ENCODE measurements at places on chromosomes 13 and 19.

- no peak for DNase-seq
These were observed 31.9 kb upstream of the USPL1 start for GRCh38 chr13:30585748-30586262.

- DNase-seq = no peak
These were observed 2280.4 kb upstream of the PCDH20 start for GRCh38 chr13:63696055-63696454.

- DNase-seq = peak; percentile 31
These were observed 76.9 kb downstream of the TNFSF13B start for GRCh38 chr13:108346376-108346775.

- no peak for DNase-seq
These were observed at the start of gene CYSLTR2 for GRCh38 chr13:48653472-48653939. TSS of gene CYSLTR2 (plus strand) at chr13:48653929. CDS start at chr13:48706818, 52,889 bp downstream.

DNA sequence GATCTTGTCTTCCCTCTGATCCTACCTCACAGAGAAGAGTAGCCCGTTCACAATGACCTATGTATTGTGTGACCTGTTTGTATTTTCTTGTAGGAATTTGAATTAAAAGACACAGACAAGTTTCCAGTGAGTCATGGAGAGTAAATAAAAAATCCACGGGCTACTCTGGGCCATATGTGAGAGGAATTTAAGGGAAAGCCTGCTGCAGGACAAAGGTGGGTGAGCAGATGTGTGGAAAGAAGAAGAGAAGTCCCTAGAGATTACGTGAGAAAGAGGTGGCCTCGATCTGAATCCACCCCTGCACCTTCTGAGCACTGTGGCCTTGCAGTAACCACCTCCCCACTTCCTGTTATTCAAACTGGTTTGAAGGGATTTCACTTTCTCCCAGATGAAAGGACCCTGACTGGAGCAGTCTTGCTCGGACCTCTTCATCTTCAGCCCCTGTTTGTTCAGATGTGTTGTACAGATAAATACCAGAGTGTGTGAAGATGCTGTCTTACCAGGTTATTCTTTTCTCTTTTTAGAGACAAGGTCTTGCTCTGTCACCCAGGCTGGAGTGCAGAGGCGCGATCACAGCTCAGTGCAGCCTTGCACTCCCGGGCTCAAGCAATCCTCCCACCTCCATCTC, 205.4 kb downstream of the PDS5B start:
- DNase-seq = no peak

DNA sequence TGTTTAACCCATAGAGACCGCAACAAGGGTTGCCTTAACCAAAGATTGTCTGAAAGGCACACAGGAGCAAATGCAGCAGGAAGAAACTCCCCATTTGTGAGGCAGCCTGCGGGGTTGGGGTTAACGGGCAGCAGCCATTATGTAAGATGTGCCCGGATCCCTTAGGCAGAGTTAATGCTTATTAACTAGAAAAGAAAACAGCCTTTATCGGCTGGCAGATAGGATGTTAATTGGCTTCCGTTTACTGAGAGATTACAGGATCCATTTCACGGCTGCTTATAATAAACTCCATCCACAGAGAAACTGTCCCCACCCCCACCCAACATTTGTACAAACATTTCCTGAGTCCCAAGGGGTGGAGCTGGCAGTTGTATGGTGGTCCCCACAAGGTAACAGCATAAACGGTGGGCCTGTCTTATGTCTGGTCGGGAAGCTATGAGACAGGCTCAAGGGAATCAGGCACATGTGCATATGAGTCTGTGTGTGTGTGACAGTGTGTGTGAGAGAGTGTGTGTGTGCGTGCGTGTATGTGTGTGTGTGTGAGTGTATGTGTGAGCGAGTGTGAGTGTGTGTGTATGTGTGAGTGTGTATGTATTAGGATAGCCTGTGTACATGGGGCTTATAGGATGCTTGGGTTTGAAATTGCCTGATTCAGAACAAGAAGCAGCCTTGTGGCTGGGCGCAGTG, 10.5 kb downstream of the SLC25A42 start:
- DNase-seq = no peak

DNA sequence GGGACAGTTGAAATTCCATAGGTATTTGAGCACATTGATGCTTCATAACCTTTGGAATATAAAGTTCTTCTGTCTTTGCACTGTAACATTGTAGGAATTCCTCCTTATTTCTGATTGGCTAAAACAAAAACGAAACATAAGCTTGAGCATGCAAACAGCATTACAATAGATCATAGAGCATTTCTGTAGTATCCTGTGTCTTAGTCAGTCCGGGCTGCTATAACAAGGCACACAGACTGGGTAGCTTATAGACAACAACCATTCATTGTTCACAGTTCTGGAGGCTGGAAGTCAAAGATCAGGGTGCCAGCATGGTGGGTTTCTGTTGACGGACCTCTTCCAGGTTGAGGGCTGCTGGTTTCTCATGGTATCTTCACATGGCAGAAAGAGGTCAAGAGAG, 188.7 kb upstream of the SOX21 start:
- DNase-seq = no peak

GRCh38 chr13:88426661-88427060, 755.5 kb downstream of the SLITRK5 start:
- no peak for DNase-seq

DNA sequence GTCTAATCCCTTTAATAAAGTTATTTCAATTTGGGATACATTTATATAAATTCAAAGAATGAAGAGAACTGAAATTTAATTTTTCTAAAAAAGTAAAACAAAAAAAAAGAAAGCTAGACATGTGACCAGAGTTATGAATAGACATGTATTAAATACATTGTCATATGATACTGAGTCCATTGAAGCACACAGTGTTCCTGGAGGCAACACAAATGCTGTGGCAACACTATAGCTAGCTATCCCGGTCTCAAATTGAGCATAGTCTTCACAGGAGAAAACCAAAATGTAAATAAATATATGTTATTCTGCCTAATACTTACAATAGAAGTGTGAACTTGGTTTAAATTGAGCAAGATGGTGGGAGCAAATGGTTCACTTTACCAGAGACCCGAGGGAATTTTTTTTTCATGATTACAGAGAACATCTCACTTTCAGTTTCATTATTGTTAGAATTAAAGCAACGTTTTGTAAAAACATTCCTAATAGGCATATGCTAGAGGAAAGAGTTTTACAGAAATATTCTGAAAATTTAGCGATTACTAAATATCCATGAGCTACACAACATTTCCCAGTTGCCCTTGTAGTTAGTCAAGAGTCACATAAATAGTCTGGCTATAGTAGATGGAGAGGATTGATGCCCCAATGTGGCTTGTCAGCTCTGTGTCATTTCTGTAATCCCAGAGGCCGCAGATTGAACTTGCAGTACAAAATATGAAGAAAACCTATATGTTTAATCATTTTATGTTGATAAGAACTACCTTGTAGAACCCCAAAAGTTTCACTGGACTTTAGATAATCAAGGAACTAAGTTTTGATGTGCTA, 775.7 kb upstream of the SPRY2 start:
- no peak for DNase-seq

GRCh38 chr13:37959284-37959683, 89.7 kb upstream of the TRPC4 start:
- no peak for DNase-seq

GRCh38 chr13:91203430-91203829, 144.1 kb upstream of the MIR17HG start:
- DNase-seq = no peak

- DNase-seq = peak; percentile 33
These were observed 754 bp downstream of the MAMSTR start for GRCh38 chr19:48718711-48719231.

GRCh38 chr19:15812060-15812722, 3.3 kb downstream of the OR10H1 start:
- DNase-seq = no peak

DNA sequence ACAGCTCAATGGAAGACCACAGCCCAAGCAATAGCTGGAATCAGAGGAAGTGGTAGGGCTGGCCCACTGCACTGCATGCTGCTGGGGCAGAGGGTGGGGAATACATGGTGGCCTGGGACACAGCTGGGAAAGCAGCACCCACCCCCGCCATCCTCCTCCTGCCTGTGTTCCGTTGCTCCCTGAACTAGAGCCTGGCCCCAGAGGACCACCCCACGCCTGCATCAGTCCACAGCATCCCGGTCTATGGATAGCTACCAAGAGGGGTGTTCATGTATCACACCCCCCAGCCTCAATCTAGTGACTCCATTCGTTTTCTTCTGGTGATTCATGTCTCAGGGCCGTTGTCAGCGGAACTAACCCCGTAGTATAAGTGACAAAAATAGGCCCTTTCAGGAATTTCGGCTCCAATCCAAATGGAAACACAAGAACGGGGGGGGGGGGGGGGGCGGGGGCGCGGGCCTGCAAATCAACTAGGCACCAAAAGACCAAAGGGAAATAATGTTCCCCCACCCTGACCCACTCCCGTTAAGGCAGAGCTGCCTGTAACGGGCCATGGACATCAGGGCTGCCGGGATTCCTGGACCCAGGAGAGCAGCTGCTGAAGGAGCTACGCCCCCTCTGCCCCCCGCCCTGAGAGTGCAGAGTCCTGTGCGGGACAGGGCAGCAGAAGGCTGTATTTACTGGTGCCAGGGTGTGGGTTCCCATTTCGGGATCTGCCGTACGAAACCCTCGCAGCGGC, 18.9 kb upstream of the EPHX3 start:
- no peak for DNase-seq

DNA sequence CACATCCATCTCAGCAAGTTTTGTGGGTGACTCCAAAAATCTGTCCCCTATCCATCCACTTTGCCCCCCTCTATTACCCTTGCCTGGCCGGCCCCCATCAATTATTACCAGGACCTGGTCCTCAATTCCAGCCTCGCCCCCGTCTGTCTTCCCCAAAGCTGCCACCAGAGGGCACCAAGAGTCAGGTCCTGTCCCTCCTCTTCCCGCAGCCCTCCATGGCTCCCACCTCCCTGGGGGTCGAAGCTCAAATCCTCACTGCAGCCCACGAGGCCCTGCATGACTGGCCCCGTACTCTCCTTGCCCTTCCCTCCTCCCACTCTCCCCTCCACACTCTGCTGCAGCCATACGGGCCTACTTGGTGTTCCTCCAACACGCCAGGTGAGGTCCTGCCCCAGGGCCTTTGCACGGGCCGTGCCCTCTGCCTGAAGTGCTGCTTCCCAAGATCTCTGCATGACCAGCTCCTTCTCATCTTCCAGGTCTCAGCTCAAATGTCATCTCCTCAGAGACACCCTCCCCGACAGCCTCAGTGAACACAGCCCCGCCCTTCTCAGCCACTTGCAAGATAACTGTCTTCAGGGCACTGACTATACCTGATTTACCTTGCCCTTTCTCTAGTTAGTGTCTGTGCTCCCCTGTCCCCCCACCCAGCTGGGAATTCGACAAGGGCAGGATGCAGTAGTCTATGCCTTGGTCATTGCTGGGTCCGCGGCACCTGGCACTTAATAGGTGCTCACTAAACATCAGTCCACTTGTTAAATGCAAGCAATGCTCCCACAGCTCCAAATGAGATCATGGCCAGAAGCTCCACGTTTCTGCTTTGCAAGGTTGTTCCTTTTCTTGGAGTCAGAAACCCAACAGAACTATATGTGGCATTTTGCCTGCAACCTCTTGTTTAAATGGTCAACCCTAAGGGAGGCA, 16.8 kb upstream of the SEMA6B start:
- DNase-seq = peak; percentile 84

DNA sequence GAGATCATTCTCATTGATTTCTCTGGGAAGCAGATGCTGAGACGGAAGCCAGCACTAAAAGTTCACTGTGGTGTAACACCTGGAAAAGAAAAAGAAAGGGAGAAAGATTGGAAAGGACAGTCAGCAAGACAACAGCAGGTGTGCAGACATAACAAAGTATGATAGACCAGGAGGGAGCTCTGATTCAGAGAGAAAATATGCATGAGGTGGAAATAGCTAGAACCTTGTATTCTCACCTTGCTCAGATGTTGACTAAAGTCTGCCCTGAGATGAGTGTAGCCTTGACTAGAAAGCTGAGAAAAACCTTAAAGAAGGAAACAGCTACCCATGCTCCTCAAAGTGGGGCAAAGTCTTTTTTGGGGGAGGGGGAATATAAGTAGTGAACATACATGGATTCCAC, 1711.8 kb downstream of the EFNB2 start:
- DNase-seq = no peak

DNA sequence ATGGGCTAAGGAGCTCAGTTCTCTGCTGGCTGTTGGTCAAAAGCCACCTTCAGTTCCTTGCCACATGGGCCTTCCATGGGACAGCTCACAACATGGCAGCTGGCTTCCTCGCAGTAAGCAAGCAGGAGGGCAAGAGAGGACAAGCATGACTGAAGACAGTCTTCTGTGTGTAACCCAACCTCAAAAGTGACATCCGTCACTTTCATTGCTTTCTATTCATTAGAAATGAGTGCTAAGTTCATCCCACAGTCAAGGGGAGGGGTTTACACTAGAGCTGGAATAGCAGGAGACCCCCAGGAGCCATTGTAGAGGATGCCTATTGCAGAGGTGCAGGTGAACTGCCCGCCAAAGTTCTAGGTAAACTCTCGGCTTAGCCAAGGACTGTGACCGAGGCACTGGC, 163.3 kb downstream of the NUFIP1 start:
- DNase-seq = no peak

GRCh38 chr13:62850331-62850730, 1434.7 kb upstream of the PCDH20 start:
- DNase-seq = no peak

GRCh38 chr13:104796581-104796980, 1730.4 kb upstream of the SLC10A2 start:
- DNase-seq = no peak

GRCh38 chr13:97280478-97280877, 58.3 kb downstream of the MBNL2 start:
- no peak for DNase-seq

GRCh38 chr13:99974939-99975561, 3.5 kb upstream of the ZIC5 start:
- DNase-seq = peak; percentile 52

DNA sequence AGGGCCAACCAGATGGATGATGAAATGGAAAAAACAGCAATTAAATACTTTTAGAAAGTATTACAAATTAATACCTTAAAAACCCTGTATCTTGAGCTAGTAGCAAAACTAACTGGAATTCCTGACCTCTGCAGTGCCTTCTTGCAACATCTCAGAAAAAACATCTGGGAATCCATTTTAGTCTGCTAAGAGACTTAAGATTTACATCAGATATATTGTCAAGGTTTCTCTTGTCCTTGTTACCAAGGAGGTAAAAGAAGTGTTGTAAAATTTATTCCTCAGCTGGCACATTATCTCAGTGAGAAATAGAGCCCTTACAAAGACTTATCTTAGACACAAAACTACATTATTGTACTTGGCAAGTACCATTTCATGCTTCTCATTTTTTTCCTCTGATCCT, 18.5 kb downstream of the KCNRG start:
- no peak for DNase-seq

Data from H9 (cell line).